ENCODE measurements at places on chromosomes 5 and 9.

GRCh38 chr9:91840469-91840868 lies 109.6 kb downstream of the ROR2 start:
- DNase-seq = no peak

GRCh38 chr5:14667770-14668169 lies 3.3 kb downstream of the OTULIN start:
- DNase-seq = no peak

DNA sequence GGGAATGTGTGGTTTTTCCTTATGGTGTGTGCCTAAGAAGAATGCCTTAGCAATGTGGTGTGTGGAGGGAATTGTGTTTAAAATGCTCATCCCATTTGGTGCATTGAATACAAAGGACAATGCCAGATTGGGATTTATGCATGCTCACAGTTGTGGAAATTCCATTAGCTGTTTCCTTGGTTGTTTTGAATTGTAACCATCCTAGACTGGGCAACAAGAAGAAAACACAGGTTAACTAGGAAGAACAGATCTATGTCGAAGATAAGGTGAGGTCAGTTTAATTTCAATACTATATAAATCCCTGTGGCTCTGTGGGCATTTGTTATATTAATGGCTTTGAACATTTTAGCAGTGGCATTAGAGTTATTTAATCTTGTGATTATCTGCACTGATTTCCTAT lies 266.8 kb downstream of the MAT2B start:
- DNase-seq = no peak

GRCh38 chr5:172114875-172115422 lies 73.1 kb downstream of the STK10 start:
- peak; percentile 29 for DNase-seq

GRCh38 chr5:110371011-110371724 lies 355.3 kb downstream of the TMEM232 start:
- DNase-seq = no peak

DNA sequence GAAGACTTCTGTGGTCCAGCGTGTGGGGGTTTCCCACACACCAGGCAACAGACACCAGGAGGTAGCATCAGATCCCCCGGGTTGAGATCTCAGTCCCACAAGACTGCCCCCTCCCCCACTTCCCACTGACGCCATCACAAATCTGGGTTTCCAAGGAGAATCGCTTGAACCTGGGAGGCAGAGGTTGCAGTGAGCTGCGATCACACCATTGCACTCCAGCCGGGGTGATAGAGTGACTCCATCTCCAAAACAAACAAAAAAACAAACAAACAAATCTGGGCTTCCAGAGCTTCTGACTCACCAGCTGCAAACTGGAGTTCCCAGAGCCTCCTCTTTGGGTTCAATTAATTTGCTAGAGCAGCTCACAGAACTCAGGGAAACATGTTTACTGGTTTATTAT lies 4.7 kb upstream of the GBGT1 start:
- no peak for DNase-seq

DNA sequence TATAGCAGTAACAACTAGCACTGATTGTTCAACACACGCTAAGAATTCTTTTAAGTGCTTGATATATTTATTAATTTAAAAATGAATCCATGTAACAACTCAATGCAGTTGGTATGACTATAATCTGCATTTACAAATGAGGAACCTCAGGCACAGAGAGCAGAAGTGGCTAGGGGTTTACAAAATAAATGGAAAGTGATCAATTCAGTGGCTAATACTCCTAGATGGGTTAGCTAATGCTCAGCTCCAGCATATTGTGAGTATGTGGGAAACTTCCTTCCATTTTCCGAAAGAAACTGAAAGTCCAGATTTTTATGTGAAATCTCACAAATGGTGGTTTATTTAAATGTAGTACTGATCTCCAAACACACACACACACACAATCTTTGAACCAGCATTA lies 128.0 kb downstream of the RFX3 start:
- no peak for DNase-seq

- no peak for DNase-seq
Measured at GRCh38 chr5:14676320-14676719, 11.8 kb downstream of the OTULIN start.

GRCh38 chr9:80158554-80159170 lies 586.9 kb downstream of the TLE4 start:
- DNase-seq = no peak

DNA sequence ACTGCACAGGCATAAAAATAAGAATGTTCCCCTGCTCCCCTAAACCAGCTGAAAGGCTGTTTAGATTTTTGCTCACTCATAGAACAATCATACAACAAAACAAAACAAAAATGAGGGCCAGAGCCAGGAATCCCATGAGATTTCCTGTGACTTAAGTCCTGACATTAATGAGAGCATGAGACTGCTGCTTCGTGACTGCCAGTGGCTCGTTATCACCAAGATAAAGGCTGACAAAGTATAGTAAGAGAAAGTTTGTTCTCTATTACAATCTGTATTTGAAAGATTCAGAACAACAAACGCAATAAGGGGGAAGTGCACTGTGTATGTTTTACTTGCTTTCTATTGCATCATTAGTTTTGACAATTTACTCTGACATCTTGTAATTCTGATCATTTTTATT lies 837.1 kb upstream of the C9orf72 start:
- DNase-seq = no peak

- DNase-seq = no peak
Measured at GRCh38 chr9:123851851-123852250, 78.1 kb downstream of the DENND1A start.

DNA sequence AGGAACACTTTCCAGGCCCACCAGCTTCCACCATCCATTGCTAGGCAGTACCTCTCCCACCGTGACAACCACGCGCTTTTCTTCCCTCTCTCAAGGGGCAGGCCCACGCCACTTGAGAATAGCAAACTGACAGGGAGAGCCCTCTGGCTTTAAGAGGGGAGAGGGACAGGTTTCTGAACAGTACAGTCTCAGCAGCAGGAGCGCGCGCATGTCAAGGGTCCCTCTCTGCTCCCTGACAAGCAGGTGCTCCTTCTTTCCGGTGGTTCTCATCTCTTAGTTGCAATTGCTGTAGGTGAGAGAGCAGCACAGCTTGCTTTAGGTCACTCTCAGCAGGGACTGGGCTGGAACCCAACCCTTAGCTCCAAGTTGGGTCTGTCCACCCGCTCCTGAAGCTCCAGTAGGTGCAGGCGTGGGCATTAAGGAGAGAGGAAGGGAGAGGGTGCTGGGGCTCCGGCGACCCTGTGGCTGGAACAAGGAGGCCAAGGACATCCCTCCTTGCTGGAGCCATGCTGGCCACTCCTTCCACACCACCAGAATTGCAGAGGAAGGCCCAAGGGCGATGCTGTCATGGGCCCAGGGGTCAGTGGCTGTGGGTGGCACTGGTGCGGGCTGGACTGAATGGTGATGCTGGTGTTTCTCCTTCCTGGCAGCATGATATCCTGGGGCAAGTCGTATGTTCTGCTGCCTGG lies 9.0 kb upstream of the PHF2 start:
- DNase-seq = no peak

DNA sequence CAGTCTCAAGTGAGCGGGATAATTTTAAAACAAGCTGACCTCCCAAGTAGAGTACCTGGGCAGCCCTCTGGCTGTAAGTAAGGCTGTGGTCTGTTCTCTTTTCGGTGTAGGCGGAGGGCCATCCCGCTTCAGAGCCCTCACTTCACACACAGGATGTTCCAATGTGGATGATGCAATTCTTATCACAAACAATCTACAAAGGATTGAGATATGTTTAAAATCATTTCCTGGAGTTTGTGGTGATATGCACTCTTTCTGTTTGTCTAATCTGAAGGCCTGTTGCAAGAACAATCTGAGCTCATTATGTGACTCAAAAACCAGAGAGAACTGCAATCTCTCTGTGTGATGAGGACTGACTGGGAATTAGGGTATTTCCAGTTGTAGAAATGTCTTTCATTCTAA lies 42.5 kb downstream of the ITGA2 start:
- DNase-seq = no peak

DNA sequence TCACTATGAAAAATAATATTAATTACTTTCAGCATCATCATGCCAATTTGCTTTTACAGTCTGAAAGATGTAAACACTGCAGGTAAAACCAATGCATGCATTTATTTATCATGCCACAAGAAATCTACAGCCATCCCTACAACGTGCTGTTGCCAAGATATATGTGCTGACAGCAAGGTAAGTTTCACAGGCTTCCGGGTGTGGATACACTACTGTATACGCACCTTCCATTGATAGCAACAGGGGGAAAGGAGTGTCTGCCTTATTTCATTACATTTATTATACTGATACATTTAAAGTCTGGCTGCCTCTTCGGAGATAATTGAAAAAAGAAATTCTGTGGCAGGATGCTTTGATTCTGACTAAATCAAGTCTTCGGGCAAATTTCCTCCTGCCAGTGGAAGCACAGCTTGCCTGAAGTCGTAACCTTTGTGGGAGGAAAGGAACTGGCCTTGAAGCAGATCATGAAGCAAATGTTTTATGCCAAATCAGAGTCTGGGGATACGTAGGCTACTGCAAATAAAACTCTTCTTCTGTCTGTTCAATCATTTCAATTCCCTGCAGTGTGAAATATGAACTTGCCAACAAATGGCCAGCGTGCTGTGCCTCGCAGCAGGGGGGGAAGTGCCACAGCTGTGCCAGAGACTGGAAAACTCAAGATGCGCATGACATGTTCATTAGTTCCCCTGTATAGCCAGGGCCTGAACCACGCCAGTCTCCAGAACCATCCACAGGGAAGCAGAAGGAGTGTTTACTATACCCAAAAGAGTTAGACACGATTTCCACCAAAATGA lies 268.1 kb downstream of the EFNA5 start:
- no peak for DNase-seq

DNA sequence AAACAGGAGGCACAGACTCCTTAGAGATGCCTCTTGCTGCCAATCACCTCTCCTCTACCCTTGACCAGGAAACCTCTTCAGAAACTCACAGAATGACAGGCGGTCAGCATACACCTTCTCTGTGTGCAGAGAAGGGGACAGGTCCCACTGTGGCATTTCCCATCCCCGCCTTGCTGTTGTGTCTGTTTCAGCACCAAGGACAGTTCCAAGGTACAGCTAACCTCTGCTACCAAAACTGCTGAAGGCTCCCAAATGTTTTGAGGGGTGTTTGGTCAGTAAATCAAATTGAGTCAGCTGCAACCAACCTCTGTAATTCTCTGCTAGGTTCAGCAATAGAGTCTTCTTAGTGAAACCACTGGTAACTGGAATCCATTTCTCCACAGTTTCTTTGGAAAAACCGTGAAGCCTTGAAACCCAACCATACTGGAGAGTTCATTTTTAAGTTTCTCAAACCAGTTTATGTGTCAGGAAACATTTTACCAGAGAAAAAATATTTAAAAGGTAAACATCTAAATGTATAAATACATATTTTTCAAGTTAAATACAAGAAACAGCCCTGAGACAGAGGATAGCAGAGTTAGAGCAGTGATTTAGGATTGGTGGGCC lies 122.0 kb downstream of the DRD1 start:
- DNase-seq = no peak

DNA sequence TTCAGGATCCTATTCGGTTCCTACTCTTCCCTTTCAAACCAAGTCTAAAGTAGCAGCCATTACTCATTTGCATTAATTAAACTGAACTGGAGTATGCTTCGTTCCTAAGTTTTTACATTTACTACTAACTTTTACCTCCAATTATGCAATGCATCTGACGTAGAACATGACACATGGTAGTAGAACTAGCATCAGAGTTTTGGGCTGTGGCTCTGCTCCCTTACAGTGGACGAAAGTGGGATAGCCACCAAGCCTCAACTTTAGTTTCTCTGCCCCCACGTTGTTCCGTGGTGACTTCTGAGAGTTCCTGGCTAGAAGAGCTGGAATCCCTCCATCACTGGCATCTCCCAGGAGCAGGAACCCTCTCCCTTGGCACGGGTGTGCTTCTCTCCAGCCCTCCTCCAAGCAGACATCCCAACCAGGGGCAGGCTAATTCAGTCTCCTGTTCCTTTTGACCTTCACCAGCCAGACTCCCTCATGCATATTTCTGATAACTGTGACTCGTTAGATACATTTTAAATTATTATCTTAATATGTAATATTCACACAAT lies 2.9 kb downstream of the IFNE start:
- DNase-seq = no peak

- no peak for DNase-seq
Measured at GRCh38 chr5:134077926-134078580, 36.4 kb upstream of the TCF7 start.

GRCh38 chr5:171336521-171337209 lies 27.6 kb downstream of the TLX3 start:
- no peak for DNase-seq

GRCh38 chr9:3699883-3700282 lies 174.1 kb upstream of the RFX3 start:
- no peak for DNase-seq

DNA sequence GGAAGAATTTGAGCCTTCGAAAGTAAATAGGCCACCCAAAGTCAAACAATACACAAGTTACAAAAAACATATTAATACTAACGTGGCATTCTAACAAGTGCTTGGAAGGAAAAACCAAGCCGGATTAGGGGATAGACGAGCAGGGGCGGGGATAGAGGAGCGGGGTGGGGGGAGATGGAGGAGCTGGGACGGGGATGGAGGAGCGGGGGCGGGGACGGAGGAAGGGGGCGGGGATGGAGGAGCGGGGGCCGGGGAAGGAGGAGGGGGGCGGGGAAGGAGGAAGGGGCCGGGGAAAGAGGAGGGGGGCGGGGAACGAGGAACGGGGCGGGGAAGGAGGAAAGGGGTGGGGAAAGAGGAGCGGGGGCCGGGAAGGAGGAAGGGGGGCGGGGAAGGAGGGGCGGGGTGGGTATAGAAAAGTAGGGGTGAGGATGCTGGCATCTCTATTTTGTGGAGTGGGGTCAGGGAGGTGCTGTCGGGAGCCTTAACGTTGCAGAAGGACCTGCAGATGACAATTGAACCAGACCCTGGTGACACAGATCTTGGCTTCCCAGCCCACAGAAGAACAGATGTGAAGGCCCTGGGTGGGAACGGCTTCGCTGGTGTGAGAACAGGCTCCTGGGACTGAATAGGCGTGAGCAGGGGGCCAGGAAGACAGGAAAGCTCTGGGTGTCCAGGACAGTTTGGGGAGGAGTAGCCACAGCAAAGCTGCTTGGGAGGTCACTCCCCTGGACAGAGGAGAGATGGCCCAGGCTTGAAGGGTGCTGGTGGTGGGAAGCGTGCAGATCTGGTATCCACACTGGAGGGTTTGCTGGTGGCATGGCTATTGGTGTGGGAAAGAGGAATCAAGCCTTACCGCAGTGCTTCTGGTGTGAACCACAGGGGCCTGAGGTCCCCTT lies 233.3 kb upstream of the DAP start:
- DNase-seq = no peak

- no peak for DNase-seq
Measured at GRCh38 chr9:95085036-95085770, 232.3 kb downstream of the FANCC start.

DNA sequence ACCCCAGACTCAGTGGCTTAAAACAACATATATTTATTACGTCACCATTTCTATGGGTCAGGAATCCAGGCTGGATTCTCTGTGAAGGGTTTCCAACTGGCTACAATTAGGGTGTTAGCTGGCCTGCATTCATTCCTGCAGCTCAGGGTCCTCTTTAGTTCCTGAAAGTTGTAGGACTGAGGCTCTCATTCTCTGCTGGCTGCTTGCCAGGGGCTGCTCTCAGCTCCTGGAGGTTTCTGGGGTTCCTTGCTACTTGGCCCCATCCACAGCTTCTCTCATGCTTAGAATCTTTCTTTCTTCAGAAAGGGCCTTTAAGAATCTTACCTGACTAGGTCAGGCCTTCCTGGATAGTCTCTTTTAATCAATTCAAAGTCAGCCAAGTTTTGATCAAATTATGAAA lies 424.6 kb downstream of the GADD45G start:
- DNase-seq = no peak

All from activated CD4-positive, CD25-positive, alpha-beta regulatory T cell (primary cell).